ENCODE measurements at places on chromosomes 12 and 14.

GRCh38 chr12:124847113-124848074 is 16.3 kb downstream of the SCARB1 start:
- DNase-seq, result no peak

- DNase-seq, result no peak
Measured at GRCh38 chr12:14395074-14395778, 29.7 kb downstream of the ATF7IP start.

DNA sequence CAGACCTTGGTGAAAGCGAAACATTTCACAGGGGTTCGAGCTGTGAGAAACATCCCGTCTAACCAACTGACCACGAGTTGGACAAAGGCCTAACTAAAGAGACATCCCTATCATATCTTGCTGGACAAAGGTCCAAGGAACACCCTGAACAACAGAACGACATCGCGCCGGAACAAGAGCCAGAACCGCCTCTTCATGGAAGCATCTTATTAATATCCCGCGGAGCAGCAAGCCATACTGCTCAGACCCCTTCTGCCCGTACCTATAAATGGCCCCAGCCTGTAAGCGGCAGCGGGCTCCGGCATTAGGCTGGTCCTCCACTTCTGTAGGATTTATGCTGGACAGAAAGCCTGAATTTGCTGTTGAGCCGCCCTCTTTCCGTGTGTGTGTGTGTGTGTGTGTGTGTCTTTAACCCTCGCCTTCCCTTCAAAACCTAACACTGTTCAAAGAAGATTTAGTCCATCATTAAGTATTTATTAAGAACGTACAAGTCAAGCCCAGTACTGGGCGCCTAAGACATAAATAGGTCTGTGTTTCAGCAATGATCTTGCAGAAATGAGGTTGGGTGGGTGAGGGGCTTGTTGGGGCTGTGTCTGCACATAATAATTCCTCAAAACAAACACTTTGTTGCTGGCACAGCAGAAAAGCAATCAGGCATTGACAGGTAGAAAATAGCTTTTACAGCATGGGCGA is 1.9 kb downstream of the SLC6A15 start:
- DNase-seq, result no peak

GRCh38 chr12:100942984-100943749 is 148.6 kb downstream of the ANO4 start:
- DNase-seq, result no peak

DNA sequence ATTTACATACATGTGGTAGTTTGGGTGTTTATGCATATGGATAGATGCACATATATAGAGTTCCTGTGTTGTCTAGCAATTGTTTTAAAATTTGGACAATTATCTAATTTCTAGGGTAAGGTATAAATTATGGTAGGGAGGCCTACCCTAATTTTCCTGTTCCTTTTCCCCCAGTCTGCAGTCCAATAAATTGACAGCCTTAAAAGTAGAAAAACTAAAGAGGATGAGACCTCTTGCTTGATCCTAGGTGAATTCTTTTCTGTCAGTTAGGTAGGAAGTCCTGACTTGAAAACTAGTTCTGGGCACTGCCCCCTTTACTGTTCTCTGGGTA is 2.1 kb upstream of the CDKN1B start:
- DNase-seq, result no peak

DNA sequence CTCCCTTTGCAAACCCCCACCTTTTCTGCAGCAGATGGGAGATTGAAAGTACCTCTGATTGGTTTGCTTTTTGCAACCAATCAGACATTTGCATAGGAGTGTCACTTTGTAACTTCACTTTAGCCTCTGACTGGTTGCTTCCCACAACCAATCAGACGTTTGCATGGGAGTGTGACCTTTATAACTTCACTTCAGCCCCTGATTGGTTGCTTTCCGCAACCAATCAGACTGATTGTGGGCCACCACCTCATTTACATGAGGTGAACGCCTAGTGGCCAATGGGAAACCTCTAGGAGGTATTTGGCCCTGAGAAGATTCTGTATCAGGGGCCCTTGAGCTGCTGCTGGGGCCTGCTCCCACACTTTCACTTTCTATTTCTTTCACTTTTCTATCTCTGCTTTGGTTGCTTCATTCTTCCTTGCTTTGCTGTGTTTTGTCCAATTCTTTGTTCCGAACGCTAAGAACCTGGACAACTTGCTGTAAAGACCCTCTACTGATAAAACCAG is 106.0 kb upstream of the PRICKLE1 start:
- no peak for DNase-seq

DNA sequence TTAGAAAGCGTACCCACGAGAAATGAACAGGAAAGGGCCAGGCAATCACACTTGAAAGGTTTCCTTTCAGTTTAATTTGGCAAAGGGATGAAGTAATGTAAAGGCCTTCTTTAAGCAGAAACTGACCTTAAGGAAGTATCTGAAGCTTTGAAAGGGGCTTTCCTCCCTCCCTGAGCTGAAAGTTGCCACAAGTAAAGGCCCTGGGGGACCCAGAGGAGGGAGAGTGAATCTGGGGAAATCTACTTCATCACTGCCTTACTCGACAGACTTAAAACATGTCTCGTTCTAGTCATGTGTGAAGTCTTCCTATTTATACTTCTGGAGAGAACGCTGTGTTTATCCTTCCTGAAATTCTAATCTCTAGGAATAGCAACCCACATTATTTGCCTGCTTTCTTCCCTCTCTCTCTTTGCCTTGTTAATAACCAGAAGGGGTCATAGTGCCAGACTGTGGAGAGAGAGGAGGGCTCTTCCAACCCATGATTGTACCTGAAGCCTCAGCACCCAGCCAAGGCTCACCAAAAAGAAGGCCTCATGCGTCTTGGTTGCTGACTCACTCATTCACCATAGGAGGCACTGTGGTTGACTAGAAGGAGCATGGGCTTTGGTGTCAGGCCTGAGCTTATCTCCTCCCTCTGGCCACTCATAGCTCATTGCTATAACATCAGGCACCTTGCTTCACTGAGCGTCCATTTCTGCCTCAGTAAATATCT is 10.2 kb upstream of the GPX2 start:
- DNase-seq, result no peak
